Smooth muscle cell of bladder (primary cell): ENCODE measurements at places on chromosomes 3 and 15. TPM values are rescaled to one million over a fixed set of nuclear protein-coding genes. Genes with fewer than 3 reads are reported as not detected.

Gene PARP9
- total RNA-seq: 18.0 and 21.9 TPM in 2 replicates

Gene NAALADL2
- 12.9 and 13.7 TPM in 2 replicates for total RNA-seq

Gene MORC1
- not detected in 2 replicates for total RNA-seq

Gene ANKRD34C
- not detected in 2 replicates for total RNA-seq

Gene OTOL1
- total RNA-seq: not detected in 2 replicates

Gene SEC11A
- total RNA-seq: 296 and 301 TPM in 2 replicates

Gene BUB1B
- total RNA-seq: 2.4 and 2.9 TPM in 2 replicates

Gene SLC9C1
- total RNA-seq: 0.14 and 0.18 TPM in 2 replicates

Gene CRELD1
- total RNA-seq: 20.1 and 58.8 TPM in 2 replicates

Gene ANKUB1
- total RNA-seq: not detected in 2 replicates

Gene ADAMTSL3
- total RNA-seq: 0.14 and 0.18 TPM in 2 replicates

Gene HHATL
- total RNA-seq: not detected in 2 replicates

Gene ZNF501
- 4.0 and 5.4 TPM in 2 replicates for total RNA-seq

Gene SPINT1
- 0.18 and 0.43 TPM in 2 replicates for total RNA-seq

Gene CYP1A1
- total RNA-seq: 0.09 and 0.71 TPM in 2 replicates

Gene PBRM1
- 45.1 and 56.7 TPM in 2 replicates for total RNA-seq
